ENCODE measurements at places on chromosomes 4 and X.

DNA sequence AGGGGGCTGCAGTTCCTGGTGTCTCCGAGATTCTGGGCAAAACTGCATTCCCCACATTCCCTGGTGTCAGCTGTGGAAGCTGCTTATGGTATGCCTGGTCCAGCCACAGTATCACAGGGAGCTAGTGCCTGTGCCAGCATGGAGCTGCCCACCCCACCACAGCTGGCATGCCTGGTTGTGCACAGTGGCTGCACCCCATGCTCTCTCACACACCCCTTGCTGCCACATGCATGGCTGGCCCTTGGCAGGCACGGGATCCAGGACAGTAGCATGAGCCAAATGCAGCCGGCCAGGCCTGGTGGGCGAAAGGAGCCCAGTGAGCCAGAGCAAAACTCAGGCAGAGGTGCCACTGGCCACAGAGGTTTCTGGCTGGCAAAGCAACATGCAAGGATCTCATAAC is 418.0 kb upstream of the SPOCK3 start:
- DNase-seq = no peak

- peak; percentile 57 for DNase-seq
Measured at GRCh38 chrX:22395372-22395771, 122.7 kb downstream of the CBLL2 start.

- DNase-seq = peak; percentile 25
Measured at GRCh38 chrX:68947882-68948605, 119.2 kb downstream of the EFNB1 start.

DNA sequence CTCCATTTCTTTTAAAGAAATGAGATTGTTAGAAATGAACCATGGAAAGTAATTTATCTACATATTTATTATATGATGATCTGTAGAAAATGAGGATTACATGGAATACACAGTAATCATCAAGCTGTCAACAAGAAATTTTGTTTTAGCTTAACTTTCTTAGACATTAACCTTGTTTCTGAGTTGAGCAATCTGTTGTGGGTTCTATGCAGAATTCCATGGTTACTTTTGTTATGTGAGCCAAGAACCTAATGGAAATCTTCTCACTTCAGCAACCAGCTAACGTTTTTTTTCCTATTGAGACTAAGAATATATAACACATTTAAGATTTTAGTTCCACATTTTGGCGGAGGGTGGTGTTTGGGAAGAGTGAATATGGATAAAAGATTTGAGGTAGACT is 136.1 kb upstream of the SLC4A4 start:
- no peak for DNase-seq
